Cardiac fibroblast (primary cell): ENCODE measurements at places on chromosomes 5 and 9.
A peak's percentile ranks its signal among the peaks of the same experiment; 100 is the strongest.

DNA sequence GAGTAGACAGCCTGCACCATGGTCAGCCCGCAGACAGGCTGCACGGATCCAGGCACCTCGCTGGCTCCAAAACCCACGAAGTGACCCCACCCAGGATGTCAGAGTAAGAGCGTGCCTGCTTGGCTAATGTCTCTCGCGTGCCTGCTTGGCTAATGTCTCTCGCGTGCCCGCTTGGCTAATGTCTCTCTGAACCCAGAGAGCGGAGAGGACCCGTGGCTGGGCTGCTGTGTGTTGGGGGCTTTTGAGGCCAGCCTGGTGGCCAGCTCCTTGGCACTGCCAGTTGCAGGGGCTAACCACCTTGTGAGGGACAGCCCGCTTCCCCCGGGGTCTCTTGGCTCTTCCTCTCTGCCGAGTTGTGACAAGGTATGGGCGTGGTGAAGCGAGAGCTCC is 8.9 kb upstream of the RXRA start:
- DNase-seq = no peak

DNA sequence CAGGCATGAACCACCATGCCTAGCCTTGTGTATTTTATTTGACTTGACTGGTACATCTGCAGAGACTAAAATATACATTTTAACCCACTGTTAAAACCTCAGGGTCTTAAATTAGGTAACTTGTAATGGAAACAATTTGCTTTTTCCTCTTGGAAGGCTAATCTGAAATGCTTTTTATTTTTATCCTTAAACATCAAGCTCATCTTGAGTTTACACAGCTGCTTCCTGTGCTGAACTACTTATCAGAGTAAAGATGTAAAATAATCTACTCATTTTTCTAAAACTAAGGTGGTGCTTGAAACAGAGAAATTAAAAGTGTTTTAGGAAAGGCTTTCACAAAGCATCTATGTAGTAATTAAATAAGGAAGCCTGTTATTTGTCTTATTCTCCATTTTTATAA is 144.1 kb downstream of the ENTREP1 start:
- DNase-seq = no peak

DNA sequence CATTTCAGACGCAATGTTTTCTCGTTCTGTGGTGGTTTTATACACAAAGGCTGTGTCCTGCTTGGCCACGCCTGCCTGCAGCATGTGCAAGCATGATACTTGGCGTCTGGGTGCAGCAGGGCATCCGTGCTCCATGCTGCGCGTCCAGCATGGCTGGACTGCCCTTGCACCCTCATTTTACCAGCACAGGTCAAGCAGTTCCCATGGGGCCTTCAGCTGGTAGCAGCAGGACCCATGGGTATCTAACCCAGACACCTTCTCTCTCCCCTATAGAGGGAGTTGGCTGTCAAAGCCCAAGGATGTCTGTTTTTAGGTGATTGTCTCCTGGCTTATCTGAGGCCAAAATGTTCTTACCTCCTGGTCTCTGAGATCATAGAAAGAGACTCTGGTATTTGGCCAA is 158.3 kb upstream of the PITX1 start:
- DNase-seq = no peak

- peak; percentile 0 for DNase-seq
Observed at GRCh38 chr5:99771296-99771695, 763.9 kb upstream of the FAM174A start.

- DNase-seq = peak; percentile 16
Observed at GRCh38 chr9:107142896-107143603, 140.0 kb upstream of the RAD23B start.

DNA sequence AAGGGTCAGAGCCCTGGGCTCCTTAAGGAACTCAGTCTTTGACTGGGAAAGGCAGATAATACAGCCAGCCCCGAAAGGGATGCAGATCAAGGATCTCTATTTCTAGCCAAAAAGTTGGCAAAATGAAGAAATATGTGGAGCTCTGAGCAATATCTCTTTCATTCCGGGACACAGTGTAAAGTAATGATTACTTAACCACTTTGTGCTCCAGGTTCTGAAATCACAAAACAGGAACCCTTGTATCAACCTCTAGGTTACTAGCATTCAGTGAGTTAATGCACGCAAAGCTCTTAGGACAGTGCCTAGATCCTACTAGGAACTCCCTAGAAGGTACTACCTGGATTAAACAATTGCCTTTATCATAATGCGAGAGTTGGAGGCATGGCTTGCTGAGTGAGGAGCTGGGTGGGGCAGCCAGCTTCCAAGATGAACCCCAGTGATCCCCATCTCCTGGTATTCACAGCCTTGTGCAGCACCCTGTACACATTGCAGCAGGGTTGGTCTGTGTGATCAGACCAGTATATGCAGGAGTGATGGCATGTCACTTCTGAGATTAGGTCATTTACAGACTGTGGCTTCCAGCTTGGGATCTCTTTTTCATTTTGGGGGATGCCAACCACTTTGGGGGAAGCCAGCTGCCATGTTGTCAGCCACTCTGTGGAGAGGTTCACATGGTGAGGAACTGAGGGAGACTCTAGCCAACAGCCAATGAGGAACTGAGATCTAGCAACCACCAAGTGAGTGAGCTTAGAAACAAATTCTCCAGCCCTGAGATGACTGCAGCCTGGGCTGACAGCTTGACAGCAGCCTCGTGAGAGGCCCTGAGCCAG is 103.1 kb upstream of the SLC44A1 start:
- DNase-seq = peak; percentile 32

DNA sequence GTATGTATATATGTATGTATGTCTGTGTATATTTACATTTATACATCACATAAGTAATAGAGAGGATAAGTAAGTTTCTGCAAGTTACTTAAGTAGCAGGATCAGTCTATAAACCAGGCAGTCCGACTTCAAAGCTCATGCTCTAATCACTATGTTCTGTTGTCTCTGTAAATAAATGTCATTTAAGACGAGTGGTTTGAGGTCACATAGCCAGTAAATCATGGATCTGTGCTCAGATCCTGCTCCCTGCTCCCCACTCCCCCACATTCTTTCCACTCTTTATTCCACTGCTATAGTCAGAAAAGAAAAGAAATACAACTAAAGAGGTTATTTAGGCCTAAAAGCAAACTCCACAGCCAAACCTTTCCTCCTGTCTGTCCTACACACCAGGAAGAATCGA is 90.4 kb downstream of the SERINC5 start:
- DNase-seq = no peak

- peak; percentile 67 for DNase-seq
Observed at GRCh38 chr9:136327304-136327974, at the start of gene GPSM1. GPSM1 (plus strand) TSS chr9:136327539; CDS start chr9:136327696, 157 bp downstream.
